CD14-positive monocyte (primary cell): ENCODE measurements at places on chromosomes 4 and X.

- H3K27ac ChIP-seq, result no peak overlapping the region
- H3K4me3 ChIP-seq, result no peak overlapping the region
- DNase-seq, result no peak
- H3K27me3 ChIP-seq, result no peaks in the 10 kb centered on the region
These were observed 41.4 kb downstream of the HAND2 start for GRCh38 chr4:173488656-173489055.

DNA sequence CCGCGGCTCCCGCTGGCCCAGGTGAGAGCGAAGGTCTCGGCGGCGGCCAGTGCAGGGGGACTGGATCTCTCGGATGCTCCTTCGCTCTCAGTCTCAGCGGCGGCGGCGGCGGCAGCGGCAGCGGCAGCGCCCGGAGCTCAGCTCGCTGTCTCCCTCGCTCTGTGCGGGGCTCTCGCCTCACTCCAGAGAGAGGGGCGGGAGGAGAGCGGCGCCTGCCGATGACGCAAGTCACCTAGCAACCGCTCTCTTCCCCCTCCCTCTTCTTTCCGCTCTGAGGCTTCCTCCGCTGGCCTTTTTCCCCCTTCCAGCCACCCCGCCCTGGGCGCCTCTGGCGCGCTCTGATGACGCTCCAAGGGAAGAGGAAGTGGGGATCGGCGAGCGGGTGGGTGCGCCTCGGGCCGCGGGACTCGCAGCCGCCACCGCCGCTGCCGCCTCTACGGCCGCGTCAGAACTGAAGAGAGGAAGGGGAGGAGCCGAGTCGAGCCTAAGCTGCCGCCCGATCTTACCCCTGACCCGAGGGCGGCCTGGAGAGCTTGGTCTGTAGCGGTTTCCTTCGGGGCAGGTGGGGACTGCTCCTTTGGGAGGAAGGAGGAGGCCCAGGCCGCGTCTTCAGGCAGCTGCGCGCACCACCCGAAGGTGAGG, at the start of gene FBXW7:
Gene FBXW7 (minus strand): TSS at position 190 of the 642 bp plus-strand sequence. CDS start 124,289 bp downstream, outside the sequence.
- peak within 1 kb of the TSS; percentile 82 for H3K4me3 ChIP-seq
- H3K27me3 ChIP-seq, result no peaks in the 10 kb centered on the region
- peaks cover 26% of the 10 kb centered on the region for H3K4me1 ChIP-seq
- DNase-seq, result peak; percentile 99

GRCh38 chr4:174828845-174829701, at the start of gene GLRA3:
Gene GLRA3, minus strand, starts transcription at chr4:174829247. Its CDS starts 436 bp downstream, at chr4:174828811.
- no peak within 1 kb of the TSS for H3K27ac ChIP-seq
- H3K4me1 ChIP-seq, result no peaks in the 10 kb centered on the region
- no peak for DNase-seq
- no peaks in the 10 kb centered on the region for H3K36me3 ChIP-seq
- peaks cover 2% of the 10 kb centered on the region for H3K27me3 ChIP-seq

GRCh38 chr4:48403358-48403757, 62.0 kb downstream of the SLAIN2 start:
- no peak overlapping the region for H3K27ac ChIP-seq
- no peaks in the 10 kb centered on the region for H3K4me1 ChIP-seq
- no peaks in the 10 kb centered on the region for H3K27me3 ChIP-seq
- H3K36me3 ChIP-seq, result peaks cover 47% of the 10 kb centered on the region
- no peak for DNase-seq

- no peak for DNase-seq
- H3K4me3 ChIP-seq, result no peak overlapping the region
- no peaks in the 10 kb centered on the region for H3K27me3 ChIP-seq
- no peaks in the 10 kb centered on the region for H3K36me3 ChIP-seq
- H3K27ac ChIP-seq, result no peak overlapping the region
These were observed 281.5 kb upstream of the KLF3 start for GRCh38 chr4:38382520-38382919.

- no peaks in the 10 kb centered on the region for H3K27me3 ChIP-seq
- DNase-seq, result no peak
- H3K36me3 ChIP-seq, result no peaks in the 10 kb centered on the region
- no peak overlapping the region for H3K27ac ChIP-seq
- peaks cover 24% of the 10 kb centered on the region for H3K4me1 ChIP-seq
These were observed 101.2 kb upstream of the ENPP6 start for GRCh38 chr4:184318852-184319251.

GRCh38 chr4:107902715-107903114, 28.6 kb upstream of the CYP2U1 start:
- H3K27me3 ChIP-seq, result no peaks in the 10 kb centered on the region
- H3K4me1 ChIP-seq, result no peaks in the 10 kb centered on the region
- no peak overlapping the region for H3K27ac ChIP-seq
